Epithelial cell of prostate (primary cell): ENCODE measurements at places on chromosomes 3 and 15.

DNA sequence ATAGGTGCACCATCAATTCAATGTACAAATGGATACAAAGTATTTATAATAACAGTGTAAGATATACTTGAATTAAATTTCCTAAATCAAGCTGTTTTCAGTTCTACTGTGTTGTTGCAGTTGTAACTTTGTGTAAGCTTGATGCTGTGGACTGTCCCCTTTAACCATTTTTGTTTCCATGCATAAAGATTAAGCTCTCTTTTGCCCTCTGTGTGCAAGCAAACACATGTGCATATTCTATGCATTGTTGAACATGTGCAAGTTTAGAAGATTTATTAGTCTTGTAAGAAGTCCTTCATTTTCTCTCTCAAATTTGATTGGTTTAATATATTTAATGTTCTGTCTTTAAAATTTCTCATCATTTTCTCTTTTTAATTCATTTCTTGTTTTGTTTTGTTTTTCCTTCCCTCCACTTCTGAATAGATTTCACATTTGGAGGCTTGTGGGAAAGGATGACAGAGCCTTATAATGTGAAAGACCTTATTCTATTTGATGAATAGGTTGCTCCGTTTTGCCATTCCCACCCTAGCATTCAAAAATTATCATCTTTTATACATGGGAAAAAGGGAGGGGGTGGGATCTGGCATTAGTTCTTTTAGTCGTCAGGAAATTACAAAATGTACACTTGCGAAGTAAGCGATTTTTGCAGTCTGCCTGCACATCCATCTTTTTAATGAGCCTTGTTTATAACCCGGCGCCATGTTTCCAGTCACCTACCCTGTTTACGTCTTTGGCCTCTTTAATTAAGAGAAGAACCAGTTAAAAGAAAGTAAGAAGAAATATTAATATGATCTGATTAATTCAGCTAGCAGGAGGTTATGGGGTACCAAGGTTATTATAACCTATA, 961.5 kb upstream of the NR2F2 start:
- DNase-seq = no peak

- no peak for DNase-seq
These were observed 14.4 kb downstream of the ATP10A start for GRCh38 chr15:25848784-25849156.

GRCh38 chr3:128879991-128880390, 571 bp downstream of the ACAD9 start:
- no peak for DNase-seq

DNA sequence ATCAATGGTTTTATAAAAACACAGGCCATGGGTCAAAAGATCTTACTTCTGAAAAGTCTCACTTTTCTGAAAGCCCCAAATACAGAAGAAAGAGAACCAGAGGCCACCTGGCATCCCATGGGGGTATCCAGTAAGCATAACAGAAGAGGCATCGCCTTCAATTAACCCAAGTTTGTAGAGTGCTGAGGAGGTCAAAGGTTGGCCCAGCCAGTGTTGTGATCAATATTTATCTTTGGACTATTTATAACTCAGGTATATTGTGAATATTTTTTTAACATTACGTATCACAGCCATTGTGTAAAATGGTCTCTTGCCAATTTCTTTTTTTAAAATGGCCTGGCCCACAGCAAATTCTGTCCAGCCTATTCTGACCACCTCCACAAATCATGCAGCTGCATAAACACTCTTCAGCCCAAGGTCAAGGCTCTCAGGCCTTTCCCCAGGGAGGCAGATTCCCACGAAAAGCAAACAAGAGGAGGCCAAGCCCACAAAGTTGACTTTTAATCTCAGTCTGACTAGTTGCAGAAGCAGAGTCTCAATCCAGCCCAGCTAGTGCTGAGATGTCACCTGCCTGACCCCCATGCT, 26.2 kb upstream of the SPTBN5 start:
- no peak for DNase-seq
